ENCODE measurements at places on chromosomes 13 and 19.

- DNase-seq: no peak
These were observed 12.9 kb downstream of the B3GNT3 start for GRCh38 chr19:17807731-17808316.

DNA sequence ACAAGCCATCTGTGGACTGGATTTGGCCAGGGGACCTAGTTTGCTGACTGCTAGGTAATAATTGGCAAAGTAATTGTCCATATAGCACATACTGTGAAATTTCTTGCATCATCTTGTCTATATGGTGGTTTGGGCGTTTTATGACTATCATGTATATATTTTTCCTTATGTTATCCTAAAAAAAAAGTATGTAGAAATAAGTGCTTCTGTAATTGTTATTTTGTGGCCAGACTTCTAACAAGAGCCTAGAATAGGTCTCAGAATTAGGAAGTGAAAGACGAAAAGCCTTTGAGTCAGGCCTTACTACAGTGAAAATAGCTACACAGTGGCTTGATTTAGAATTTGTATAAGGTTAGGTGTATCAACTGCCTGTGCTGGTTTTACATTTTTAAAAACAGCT lies 4.2 kb downstream of the FNDC3A start:
- no peak for DNase-seq

GRCh38 chr19:2944403-2944774 lies 382 bp downstream of the ZNF77 start:
- no peak for DNase-seq

DNA sequence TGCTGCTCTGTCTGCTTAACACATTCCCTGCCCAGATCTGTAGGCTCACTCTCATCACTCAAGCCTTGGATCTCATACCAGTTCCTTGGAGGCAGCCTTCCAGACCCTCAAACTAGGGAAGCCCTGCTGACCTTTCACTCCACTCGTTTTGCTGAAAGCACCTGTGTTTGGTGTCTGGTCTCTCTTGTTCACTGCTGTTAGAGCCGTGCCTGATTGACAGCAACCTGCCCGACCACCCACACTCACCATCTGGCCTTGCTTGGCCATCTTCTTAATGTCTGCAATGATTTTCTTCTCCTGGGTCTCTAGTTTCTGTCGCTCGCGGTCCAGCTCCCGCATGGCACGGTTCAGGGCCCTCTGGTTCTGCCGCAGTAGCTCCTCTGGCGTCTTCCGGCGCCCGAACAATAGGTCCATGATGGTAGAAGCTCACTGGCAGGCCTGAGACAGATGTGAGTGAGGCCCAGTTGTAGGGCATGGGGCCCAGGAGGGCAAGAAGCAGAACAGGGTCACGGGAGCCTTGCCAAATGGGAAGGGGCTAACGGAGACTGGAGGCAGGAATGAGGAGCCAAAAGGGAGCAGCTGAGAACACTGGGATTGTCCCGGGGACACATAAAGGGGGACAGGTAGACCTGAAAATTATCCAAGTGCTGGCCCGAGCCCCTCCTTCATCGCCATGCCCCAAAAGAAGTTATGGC lies 959 bp downstream of the CHMP2A start:
- DNase-seq: no peak

DNA sequence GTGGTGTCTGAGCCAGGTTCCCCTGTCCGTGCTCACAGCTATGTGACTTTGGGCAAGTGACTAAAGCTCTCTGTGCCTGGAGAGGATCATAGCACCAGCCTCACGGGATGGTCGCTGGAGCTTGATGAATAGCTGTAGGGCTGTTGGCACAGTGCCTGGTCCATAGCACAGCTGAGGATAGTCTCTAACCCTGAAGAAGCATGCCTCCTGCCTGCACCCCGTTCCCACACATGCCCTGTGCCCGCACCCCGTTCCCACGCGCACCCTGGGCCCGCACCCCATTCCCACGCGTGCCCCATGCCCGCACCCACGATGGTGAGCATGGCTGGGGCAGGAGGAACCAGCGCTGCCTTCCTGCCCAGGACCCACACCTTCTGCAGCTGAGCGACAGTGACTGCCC lies 63.7 kb upstream of the F7 start:
- DNase-seq: no peak

DNA sequence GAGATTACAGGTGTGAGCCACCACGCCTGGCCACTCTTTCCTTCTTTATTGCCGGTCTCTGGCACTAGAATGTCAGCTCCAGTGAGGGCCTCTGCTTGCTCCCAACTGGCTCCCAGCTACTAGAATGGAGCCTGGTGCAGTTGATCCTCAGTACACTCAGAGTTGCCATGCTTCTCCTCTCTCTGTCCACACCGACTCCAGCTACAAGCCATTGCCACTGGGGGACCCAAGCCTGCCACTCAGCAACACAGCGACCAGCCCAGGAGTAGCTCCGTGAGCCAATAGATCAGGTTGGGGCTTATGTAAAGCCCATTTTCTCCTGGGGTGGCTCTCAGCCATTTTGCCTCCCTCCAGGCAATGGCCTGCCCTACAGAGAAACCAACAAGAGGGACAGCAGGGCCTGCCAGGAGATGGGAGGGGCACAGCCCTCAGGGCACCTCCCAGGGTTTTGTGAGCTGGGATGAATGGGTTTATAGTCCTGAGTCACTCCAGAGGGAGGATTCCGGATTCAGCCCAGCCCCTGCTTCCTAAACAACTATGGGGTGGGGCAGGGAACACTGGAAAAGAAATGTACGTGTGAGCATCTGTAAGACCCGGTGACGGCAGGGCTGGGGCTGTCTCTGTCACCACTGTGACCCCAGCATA lies 36.5 kb downstream of the OPA3 start:
- peak; percentile 54 for DNase-seq

GRCh38 chr13:42331009-42331408 lies 59.1 kb downstream of the AKAP11 start:
- DNase-seq: no peak

DNA sequence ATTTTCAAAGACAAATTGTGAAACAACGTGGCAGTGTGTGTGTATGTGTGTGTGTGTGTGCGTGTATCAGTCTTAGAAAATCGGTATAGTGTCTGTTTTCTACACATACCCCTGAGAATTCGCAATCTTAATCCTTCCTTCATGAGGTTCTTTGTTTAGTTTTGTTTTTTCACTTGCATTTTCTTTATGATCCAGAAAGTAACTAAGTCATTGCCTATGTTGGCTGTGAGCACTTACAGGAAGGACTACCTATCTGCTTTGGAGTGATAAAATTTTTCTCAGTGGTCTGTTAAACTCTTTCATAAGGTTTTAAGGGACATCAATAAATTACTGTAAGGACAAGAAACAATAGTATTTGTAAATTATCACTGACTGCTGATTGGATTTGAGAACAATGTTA lies 1587.1 kb downstream of the PCDH9 start:
- DNase-seq: no peak

DNA sequence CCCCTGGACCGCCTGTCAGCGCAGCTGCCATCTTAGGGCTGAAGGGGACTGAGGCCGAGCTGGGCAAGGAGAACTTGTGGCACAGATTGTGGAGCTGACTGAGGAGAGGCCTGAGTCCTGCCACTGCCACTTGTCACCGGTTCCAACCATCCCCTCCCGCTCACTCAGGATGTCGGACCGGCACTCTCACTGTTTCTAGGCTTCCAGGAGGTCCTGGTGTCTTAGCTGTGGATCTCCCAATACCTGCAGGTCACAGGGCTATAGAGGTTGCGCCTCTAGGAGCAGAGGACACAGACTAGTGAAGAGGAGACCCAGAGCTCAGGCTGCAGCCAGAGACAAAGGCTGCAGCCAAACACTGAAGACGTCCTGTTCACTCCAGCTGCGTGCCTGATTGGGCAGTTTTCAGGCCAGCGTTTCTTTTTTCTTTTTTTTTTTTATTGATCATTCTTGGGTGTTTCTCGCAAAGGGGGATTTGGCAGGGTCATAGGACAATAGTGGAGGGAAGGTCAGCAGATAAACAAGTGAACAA lies 15.3 kb upstream of the ZNF486 start:
- DNase-seq: no peak

DNA sequence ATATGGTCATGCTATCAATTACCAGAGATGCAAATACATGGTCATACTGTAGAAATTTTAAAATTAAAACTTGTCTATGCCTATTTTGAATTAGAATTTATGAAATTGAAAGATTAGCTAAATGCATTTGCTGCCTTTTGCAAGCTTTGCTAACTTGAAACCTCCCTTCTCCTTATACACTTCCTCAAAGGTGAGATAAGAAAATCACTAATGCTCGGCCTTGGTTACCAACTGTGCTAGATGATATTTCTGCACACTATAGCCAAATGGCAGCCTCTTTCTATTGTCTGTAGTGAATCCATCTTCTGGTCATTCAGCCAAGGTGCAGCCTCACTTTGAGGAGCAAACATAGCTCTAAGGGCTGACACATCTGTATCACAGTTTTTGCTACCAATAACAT lies 31.1 kb upstream of the MYCBP2 start:
- no peak for DNase-seq

- DNase-seq: no peak
These were observed 108.9 kb downstream of the DNAJC15 start for GRCh38 chr13:43132257-43132656.

- no peak for DNase-seq
These were observed 10.1 kb upstream of the INSL3 start for GRCh38 chr19:17831419-17831888.

GRCh38 chr13:32267836-32268439 lies 47.2 kb downstream of the ZAR1L start:
- DNase-seq: peak; percentile 8

DNA sequence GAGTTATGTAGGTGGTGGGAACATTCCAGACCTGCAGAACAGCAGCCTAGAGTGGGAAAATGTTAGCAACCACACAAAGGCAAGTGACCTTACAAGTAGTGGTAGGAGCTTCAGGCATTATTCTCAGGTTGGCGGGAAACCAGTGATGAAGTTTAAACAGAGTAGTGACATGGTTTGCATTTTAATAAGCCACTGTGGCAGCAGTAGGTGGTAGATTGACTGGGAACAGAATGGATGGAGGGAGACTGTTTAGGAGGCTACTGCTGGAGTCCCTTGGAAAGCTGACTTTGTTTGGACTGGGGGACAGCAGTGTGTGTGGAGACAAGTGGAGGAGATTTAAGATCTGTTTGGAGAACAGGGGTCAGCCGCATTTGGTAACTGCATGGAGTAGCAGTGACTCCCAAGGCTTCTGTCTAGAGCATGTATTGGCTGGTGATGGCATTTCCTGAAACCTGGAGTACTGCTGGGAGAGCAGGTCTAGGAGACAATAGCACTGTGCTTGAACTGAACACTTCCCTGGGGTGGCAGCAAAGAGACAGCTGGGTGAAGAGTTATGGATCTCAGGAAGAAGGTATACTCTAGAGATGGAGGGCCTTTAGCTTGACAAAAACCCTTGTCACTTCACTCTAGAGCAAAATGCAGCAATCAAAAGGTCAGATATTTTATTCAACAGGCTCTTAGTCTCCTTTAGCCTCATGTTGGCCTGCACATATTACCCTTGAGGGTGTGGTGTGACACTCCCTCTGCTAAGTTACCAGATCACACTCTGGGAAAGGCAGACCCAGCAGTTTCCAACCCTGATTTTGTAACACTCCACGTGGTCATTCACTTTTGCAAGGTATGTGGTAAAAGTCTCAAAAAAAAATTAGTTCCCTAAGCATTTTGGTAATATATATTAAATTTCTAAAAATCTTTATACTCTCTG lies 70.3 kb downstream of the DHRS12 start:
- DNase-seq: no peak

DNA sequence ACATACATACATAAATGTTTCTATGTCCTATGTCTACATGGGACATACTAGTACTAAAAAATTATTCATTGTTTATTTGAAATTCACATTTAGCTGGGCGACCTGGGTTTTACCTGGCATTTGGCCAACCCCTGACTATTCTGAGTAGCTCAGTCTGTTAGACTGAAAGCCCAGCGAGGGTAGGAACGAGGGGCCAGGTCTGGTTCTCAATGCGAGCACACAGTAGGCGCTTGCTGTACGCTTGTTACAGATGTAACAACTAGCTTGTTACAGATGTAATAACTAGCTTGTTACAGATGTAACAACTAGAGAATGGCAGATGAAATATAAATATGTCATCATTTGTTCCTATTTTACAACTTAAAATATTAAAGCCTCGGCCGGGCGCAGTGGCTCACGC lies 920 bp upstream of the ANO8 start:
- DNase-seq: no peak

DNA sequence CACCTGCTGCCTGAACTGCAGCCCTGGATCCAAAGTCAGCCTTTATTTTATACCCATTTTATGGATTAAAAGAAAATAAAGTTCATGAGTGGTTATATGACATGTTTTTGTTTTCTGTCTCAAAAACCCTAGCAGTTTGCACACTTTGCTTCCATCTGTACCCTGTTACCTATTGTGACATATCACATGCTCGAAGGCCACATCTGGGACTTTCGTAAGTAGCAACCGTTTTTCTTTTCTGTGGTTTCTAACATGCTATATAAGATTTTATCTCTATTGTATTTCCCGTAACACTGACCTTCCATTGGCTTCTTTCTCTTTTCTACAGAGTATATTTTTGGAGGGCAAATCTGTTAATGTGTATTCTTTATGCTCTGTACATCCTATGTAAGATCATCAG lies 1007.2 kb downstream of the PCDH9 start:
- DNase-seq: no peak

DNA sequence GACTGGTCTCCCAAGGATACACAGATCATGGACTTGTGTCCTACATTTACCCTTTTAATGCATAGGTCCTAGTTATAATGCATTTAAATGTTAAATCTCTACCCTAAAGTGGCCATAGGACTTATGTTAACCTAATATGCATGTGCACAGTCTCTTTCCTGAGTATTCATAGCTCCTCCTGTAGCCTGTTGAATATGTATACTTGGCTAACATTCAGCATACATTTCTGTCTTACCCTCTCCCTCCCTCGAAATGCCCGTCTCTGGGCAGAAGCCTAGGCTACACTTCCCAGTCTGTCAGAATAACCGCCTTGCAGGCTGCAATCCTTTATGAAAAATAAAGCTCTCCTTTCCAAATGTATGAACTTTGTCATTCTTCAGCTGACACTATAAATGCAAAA lies 13.9 kb downstream of the ZFP82 start:
- no peak for DNase-seq

Measured in Caki2 (cell line).